ENCODE measurements at places on chromosomes 4 and X.

DNA sequence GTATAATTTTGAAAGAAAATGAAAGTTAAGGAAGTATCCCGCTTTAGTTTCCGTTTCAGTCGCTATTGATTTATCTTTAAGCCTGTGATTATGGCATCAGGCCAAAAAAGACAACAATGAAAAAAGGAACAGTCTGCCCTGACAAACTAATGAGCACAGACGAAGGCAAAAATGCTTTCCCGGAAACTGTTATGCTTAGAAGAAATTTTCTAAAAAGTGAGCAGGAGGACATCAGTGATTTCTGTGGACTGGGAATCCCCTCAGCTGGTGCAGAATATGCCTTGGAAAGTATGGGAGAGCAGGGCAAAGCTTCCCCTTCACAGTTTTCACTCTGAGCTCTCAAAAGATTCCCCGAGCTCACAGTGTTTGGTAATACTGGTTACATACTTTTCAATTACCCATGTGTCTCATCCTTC lies 5.1 kb upstream of the CXCL10 start:
- no peak for DNase-seq

DNA sequence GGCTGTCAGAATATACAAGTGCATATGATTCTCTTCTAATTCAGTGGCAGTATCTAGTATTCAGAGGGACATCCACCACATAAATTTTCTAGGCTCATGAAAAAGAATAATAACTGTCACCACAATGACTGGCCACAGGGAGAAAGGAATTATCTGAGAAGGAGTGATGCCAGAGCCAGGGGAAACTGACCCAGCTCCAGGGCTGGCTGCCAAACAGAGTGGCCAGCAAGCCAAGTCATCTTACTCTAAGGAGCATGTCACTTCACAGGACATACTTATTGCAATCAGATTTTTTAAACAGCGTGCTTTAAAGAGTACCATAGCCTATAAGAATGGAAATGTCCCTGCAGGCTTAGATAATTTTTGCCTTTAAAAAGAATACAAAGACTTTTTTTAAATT lies 5.8 kb upstream of the SEPTIN11 start:
- DNase-seq = no peak

- peak; percentile 58 for DNase-seq
Observed at GRCh38 chr4:46844325-46844917, 64.6 kb downstream of the COX7B2 start.

DNA sequence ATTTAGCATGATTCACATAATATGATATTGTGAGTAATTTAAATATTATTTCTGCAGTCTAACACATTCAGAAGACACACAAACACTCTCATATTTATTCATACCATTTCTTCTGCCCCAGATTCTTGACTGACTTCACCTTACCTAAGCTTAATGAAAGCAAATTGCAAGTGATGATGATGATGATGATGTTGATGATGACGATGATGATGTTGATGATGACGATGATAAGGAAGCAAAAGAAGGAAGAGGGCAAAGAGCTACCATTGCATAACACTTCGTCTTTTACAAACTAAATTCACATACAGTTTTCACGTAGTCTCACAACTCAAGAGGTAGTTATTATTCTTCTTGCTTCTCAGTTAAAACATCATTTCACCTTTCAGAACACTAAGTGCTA lies 404.7 kb downstream of the NAF1 start:
- DNase-seq = no peak

DNA sequence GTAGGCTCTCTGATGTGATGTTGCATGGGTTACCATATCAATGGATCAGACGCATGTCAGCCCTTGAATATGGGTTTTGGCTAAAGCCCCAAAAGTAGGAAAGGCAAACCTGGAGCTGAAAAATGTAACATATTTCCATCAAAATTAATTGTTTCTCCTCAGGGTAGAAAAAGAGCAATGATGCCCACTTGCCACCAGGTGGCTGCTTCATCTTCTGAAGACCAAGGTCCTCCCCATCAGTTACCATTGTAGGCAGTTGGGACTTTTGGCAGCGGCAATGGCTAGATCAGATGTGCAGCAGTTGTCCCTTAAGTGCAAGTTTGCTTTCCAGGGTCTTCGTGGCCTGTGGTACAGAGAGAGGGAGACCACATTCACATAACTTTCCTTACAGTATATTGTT lies 118.2 kb downstream of the NAF1 start:
- DNase-seq = no peak

- DNase-seq = no peak
Observed at GRCh38 chr4:125254106-125254505, 60.6 kb upstream of the FAT4 start.

GRCh38 chr4:122688529-122689140 lies 43.9 kb upstream of the BBS12 start:
- no peak for DNase-seq

- DNase-seq = no peak
Observed at GRCh38 chrX:6021316-6022091, 207.2 kb downstream of the NLGN4X start.

DNA sequence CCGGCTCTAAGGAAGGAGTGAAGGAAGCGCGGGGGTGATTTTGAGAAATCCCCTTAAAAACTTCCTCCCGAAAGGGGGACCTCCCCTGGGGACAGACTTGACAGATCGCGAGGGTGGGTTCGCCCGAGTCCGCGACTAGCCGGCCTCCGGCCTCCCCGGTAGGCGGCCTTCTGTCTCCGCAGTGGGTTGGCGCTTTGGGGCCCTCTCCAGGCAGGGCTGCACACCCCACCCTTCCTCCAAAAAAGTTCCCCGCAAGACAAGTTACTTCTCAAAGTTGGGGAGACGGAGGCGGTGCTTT lies 24.8 kb downstream of the HOPX start:
- no peak for DNase-seq

- DNase-seq = no peak
Observed at GRCh38 chr4:28435314-28435713, 1574.7 kb downstream of the STIM2 start.

DNA sequence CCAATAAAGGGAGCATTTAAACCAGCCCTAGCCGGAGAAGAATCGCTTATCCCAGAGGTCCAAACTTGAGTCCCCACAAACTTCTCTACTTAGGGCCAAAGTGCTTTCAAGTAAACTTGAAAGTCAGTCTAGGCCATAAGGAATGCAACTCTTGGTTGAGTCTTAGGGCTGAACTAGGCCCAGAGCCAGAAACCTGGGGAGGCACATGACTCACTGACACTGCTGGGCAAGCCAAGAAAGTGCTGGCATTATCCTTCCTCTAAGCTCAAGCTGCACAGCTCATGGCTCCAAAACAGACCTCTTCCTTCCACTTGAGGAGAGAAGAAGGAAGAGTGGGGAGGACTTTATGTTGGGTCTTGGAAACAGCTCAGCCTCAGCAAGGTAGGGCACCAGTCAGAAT lies 1257.3 kb upstream of the DIAPH2 start:
- DNase-seq = no peak

DNA sequence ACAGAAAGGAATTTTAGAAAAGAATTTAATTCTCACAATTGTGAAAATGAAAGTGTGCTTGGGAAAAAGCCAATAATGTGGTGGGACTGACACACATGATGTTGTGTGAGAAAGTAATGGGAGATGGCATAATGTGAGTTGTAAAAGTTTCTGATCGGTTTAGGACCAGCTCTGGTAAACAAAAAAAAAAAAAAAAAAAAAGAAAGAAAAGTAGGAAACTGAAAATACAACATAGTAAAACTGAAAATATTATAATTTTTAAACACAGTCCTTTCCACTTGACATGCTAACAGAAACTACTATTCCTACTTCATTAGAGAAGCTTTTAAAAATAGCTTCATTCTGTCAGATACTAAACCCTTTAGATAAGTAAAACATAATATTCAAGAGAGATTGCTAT lies 28.2 kb downstream of the RAP1GDS1 start:
- DNase-seq = no peak

DNA sequence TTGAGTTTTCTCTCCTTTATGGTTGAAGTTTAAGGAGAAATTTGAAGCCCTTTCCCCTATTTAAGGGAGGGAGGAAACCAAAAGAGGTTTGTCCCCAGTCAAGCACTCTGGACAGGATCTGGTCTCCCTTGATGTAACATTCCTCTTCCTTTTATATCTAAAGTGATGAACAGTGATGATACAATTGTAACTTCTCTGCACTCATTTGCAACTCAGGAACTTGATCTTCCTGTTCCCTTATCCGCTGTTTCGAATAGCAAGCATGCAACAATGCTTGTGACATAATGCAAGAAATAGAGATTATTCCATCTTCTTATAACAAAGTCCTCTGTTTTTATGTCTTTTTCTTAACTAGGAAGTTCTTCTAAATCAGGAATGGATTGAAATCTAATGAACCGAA lies 18.3 kb downstream of the ALPK1 start:
- no peak for DNase-seq

- DNase-seq = no peak
Observed at GRCh38 chr4:6632125-6632524, 8.4 kb upstream of the MRFAP1 start.

DNA sequence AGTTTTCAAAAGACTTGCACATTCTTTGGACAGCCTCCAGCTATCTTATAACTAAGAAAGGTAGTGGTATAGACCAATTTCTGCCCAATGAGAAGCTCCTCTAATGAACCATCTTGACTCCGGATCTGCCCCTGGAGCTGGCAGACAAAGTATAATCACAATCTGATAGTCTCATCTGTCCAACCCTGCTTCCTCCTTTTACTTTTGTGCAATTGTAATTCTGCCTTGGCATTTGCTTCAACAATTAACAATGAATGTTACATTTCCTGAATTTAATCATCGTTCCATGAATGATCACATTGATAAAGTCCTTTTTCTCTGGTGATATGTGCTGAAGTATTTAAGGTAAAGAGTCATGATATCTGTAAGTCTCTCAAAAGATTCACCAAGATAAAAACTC lies 27.8 kb downstream of the FRYL start:
- no peak for DNase-seq

GRCh38 chr4:141711211-141711610 lies 74.8 kb downstream of the IL15 start:
- DNase-seq = no peak

- DNase-seq = no peak
Observed at GRCh38 chrX:132968296-132968949, 10.0 kb upstream of the HS6ST2 start.

DNA sequence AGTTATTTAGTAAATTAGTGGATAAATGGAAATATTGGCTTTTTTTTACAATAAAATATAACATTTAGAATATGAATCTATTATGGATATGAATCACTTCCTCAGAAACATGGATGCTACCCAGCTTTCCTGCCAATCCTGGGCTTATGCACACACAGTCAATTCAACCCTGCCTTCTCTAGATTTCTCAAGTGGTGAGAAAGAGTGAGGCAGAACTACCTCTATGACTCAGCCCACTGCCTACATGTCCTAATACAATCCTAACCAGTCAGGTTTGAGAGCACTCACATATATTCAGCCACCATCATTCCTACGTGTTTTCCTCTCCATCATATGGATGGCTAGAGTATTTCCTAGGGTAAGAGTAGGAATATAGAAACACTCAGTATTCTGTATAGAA lies 91.1 kb upstream of the ANKRD50 start:
- DNase-seq = no peak

- no peak for DNase-seq
Observed at GRCh38 chrX:137654481-137654880, 88.6 kb downstream of the ZIC3 start.

GRCh38 chr4:113406723-113407016 lies 354.9 kb downstream of the CAMK2D start:
- DNase-seq = no peak

DNA sequence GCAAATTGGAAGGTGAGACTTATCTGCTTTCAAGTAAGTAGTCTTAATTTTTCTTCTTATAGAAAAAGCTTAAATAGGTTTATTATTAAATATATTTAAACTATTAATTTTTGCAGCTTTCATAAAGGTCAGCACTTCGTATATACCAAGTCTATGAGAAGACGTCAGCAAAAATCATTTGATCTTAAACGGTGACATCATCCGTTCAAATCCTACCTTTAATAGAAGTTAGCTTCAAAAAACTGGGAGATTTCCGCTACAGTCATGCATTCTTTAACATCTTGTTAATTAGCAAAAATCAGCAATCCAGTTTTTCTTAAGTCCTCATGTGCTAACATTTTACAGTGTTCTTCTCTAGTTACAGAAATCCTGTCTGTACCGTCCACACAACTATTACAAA lies 49.9 kb upstream of the PGRMC1 start:
- DNase-seq = no peak

DNA sequence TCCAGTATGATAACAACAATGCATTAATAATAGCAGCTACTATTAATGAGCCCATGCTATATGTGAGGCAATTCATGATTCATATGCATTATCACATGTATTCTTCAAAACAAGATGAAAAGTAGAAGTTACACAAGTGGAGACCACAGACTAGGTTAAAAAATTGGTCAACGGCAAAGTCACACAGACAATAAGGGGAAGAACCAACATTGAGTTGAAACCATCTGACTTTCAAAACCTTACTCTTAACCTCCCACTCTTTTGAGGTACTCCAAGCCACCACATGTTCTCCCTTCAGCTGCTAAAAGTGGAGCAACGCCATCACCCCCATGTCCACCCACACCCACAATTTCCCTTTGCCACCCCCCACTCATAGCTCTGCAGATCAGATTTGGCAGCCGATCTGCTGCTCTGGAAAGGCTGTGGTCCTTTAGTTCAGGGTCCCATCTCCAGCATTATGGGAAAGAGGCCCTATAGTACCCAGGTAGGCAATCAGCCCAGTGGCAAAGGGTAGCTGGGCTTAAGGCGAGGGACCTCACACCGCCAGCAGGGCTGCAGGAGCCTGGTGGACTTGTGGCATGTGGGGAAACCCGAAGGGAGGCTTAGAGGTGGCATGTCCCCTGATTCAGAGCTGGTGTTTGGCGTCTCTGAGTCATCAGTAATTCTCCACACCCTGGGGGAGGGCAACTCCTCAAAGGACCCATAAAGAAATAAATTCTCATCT lies 33.5 kb upstream of the CYBB start:
- no peak for DNase-seq

DNA sequence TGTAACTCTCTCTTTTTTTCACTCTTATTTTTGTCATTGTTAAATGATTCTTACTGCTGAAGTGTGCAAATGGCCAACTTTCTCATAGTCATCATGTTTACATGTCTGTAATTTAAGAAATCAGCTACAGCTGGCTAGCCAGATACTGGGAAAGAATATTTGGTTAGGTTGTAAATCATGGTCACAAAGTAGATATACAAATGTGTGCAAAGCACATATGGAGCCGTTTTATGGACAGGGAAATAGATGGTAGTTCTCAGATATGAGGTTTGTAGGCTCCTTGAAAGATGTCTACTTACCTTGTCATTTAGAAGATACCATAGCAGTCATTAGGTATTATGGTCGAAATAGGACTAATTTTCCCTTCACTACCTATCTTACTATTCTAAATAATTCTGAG lies 430.4 kb downstream of the ADGRL3 start:
- DNase-seq = no peak

DNA sequence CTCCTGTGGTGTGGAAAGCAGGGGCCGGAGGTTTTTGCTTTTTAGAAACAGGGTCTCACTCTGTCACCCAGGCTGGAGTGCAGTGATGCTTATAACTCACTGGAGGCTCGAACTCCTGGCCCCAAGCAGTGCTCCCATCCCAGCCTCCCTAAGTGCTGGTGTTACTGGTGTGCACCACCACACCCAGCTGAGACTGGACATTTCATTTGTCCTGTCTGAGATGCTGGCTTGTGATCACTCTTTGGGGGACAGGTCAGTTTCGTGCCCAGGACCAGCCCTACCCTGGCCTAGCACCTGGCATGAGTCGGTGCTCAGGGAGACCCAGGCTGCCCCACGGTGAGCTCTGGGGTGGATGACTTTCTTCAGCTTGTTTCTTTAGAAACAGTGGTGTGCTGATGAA lies 11.3 kb downstream of the PSAPL1 start:
- DNase-seq = no peak

GRCh38 chr4:187602339-187603092 lies 393.1 kb upstream of the ZFP42 start:
- no peak for DNase-seq

GRCh38 chrX:1500701-1501624 lies 36.0 kb downstream of the P2RY8 start:
- DNase-seq = no peak

Measured in HS-27A (cell line).